ENCODE measurements at places on chromosomes 4 and X.
A peak's percentile ranks its signal among the peaks of the same experiment; 100 is the strongest.

- no peak for DNase-seq
Measured at GRCh38 chr4:997375-998071, 4.3 kb upstream of the SLC26A1 start.

DNA sequence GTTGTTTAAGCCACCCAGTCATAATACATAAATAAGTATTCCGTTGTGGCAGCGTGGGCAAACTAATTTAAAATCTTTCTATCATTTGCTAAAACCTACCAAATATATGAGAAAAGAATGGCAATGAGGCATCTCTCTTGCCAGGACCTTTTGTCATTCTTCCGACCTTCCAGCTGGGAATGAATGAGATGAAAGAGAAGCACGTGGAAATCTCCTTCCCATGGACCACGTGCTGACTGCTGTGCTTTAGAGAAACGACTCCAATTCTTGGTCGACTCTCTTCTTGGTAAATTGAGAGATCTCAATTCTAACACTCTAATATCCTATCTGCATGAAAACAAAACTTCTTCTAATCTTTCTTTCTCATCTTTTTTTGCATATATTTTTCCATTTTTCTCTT, 116.5 kb downstream of the COL25A1 start:
- DNase-seq: no peak

DNA sequence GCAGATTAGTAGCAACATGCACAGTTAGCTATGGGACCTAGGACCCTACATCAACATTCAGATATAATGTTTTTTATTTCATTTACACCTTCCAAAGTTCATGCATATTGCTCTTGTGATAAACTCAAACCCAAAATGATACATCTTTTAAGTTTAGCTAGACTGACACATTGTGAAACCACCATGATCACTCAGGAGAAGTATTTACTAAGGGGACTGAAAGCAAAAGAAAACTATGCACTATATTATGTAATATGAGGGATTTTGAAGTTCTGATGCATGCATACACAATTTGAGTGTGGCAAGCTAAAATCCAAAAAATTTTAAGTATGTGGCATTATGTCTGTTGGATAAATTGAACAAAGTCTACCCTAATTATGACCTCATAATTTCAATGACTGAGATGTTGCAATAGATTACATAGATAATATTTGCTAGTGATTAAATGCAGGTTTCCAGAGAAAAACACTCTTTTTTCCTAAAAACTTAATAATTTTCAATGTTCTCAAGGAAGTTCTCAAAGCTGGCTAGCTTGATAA, 914.8 kb upstream of the GRIA3 start:
- DNase-seq: no peak

DNA sequence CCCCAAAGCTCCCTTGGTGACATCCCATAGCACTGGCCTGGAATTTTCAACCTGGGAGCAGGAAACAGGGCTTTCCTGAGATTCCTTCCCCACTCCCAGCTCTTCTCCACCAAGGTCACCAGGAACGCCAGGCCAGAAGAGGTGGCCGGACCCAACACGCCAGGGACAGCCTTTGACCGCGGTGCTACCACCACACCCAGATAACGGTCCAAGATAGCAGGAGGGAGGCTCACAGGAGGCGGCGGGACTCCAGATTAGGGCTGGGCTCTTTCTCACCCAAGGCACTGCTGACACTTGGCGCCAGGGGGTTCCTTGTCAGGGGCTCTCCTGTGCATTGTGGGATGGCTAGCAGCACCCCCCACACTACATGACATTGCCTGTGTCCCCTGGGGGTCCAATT, 22.9 kb downstream of the ZFYVE28 start:
- DNase-seq: no peak

DNA sequence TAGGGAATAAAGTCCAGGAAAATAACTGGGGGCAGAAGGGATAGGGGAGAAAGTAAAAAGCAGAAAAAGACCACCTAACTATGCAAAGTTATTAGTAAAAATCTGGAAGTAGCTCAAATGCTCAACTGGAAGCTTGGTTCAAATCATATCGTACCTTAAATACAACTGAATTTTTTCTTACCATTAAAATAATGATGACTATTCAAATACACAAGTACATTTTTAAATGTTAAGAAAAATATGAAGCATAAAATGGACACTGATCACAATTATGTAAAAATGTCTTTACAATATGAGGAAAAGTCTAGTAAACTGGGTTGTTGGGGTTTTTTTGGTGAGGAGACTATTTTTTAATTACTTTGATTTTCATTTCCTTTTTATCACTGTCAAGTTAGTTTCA, 3.1 kb downstream of the BRWD3 start:
- DNase-seq: no peak

DNA sequence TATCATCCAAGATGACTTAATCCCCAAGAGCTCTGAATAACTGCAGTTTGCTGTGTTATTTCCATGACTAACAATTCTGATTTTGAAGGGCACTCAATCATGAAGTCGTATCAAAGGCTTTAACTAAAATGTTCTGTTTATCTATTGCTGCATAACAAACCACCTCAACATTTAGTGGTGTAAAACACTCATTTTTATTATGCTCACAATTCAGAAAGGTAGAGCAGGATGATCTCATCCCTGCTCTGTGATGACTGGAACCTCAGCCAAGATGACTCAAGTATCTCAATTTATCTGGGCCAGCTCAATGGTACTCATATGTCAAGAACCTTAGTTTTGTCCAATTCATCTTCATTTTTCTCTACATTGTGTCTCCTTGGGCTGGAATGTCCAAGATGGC, 451.1 kb downstream of the PPARGC1A start:
- peak; percentile 45 for DNase-seq

DNA sequence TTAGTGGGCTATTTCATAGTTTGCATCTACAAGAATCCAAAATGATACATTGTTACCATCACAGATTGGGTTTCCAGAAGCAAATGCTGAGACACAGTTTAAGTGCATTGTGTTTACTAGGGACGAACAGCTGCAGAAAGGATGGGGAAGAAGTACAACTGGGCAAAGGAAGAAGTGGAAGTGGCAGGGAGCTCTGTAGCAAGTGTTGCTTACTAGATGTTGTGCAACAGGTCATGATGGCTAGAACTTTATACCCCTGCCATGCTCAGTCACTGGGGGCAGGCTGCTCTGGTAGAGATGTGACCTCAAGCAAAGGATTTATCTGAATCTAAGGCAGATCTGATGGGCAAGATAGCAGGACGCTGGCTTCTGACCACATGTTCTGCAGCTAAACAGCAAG, 76.1 kb upstream of the EMCN start:
- no peak for DNase-seq

DNA sequence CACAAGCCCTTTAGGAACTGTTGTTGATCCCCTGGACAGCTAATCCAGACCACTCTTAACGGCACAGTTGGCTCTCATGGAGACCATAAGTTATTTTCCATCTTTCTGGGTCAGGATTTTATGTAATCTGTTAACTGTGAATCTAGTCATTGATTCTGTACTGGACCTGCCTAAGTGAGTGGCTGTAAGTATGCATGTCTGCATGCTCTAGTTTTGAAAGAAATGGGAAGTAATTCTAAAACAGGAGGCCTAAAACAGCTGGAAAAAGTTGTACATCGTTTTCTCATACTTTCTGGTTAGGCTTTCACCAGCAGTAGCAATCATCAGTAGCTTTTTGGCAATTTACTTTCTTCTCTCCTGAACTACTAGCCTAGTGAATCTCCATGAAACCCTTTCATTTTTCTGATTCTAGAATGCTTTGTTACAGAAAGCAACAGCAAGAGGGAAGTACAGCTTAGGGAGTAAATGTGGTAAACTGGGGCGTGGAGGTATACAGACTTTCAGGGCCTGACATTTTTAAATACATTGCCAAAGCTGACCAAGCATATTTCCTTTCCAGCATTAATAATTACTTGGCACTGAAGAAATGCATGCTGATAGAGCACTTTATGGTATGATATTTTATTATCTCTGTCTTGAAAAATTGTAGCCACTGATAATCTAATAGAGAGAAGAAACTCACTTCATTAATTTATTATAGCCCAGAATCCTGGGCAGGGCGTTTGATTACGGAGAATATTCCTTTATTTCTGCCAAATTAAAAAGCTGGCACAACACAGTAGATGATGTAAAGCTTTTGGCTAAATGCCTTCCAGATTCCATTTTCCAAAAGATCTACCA, 202.7 kb downstream of the BANK1 start:
- no peak for DNase-seq

DNA sequence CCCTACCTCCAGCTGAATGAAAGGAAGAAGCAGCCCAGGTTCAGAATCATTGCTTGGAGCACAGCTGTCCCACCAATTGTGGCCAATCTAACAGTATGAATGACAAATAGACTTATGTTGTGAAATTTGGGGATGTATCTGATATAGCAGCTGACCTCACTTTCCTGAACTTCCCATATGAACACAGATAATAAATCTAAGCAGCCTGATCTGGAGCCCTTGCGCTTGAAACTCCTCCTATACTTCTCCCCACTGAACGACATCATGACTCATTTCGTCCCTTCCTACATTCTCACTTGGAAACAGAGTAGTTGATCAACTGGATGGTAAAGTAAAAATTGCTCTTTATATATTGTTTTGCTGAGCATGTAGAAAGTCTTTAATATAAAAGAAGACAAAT, 24.2 kb upstream of the AMELX start:
- DNase-seq: no peak

Measured in RCC 7860 (cell line).